ENCODE measurements at places on chromosomes 4 and X.

DNA sequence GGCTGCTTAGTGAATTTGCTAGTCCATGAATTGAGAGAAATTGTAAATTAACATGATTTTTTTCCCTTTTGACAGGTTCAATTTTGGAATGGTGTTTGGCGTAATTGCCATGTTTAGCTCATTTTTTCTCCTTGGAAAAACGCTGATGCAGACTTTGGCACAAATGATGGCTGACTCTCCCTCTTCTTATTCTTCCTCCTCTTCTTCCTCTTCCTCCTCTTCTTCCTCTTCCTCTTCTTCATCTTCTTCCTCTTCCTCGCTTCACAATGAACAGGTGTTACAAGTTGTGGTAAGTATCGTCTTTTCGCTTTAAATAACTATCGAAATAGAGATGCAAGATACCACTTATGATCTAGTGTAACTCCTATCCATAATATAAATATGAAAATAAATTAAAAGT, 5.7 kb downstream of the MBTPS2 start:
- no peak for DNase-seq

- no peak for DNase-seq
Measured at GRCh38 chr4:108375434-108375833, 206.7 kb upstream of the LEF1 start.

DNA sequence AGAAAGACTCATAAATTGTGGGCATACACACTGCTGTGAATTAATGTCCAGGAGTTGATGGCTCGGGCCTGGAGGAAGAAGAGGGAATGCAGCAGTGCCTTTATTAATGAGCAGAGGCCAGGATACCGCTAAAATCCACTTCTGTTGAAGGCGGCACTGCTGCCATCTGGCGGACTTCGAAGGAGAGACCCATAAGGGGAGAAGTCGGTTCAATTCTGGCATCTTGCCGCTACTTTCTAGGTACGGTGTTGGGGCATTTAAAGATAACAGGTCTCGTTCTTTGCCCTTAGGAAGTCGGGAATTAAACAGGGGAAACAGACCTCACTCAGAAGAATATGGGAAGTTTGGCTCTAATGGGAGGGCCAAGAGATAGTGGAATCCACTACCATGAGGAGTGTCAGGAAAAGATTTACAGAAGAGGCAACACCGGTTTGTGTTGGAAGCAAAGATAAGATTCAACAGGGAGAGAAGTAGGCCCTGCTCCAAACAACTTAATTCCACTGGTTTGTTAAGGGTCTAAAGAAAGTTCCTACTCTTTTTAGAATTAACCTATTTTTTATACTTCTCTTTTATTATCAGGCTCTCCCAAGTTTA, 133.6 kb upstream of the GIMD1 start:
- peak; percentile 88 for DNase-seq

DNA sequence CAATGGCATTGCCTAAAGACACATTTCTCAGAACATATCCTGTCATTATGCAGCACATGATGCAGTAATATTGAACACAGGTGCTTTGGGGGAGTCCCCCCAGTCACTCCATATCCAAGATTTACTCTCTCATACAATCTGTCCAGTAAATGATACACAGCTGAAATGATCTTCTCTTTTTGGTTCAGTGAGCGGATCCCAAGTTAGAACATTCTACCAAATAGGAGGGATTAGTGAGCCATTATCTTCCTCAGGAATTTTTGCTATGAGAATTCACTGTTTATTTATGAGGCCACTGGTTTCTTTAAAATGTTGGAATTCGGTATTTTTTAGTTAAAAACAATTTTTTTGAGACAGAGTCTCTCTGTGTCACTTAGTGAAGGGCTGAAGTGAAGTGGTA, 96.5 kb downstream of the TRAPPC11 start:
- no peak for DNase-seq

GRCh38 chr4:155773196-155773800, 14.5 kb downstream of the GUCY1B1 start:
- no peak for DNase-seq

- DNase-seq = no peak
Measured at GRCh38 chr4:56261027-56261426, 126.3 kb downstream of the AASDH start.

All from endodermal cell (in vitro differentiated cells).